ENCODE measurements at places on chromosomes 6 and 20.
A peak's percentile ranks its signal among the peaks of the same experiment; 100 is the strongest.

GRCh38 chr6:33869826-33870423 lies 66.1 kb upstream of the MLN start:
- no peak for ATAC-seq

DNA sequence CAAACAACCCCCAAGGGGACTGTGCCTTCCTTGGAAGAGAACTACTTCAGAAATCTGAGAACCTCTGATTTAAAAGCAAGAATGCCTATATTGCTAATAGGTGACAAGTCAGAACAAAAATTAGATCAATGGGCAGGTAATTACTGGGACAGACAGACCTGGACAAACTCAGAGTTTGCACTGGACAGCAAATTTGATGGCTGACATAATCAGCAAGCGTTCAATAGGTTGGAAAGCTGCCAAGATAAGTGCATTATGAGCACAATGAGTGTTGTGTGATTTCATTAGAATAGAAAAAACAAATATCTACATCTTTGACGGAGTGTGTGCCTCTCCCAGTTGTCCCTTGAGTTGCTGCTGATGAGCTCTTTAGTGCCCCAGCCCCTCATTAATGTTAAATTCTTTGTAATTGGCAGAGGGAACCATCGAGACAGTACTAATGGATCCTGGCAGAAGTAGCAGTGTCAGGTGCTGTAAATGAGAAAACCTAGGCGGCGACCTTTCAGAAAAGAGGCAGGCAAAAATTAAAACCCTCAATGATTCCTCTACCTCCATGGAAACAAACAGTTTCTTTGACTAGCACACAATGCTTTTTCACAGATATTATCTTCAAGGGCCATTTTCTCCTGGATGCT lies 116.5 kb upstream of the COL21A1 start:
- ATAC-seq: no peak

- no peak for ATAC-seq
These were observed 286.6 kb downstream of the TSHZ2 start for GRCh38 chr20:53258741-53259140.

DNA sequence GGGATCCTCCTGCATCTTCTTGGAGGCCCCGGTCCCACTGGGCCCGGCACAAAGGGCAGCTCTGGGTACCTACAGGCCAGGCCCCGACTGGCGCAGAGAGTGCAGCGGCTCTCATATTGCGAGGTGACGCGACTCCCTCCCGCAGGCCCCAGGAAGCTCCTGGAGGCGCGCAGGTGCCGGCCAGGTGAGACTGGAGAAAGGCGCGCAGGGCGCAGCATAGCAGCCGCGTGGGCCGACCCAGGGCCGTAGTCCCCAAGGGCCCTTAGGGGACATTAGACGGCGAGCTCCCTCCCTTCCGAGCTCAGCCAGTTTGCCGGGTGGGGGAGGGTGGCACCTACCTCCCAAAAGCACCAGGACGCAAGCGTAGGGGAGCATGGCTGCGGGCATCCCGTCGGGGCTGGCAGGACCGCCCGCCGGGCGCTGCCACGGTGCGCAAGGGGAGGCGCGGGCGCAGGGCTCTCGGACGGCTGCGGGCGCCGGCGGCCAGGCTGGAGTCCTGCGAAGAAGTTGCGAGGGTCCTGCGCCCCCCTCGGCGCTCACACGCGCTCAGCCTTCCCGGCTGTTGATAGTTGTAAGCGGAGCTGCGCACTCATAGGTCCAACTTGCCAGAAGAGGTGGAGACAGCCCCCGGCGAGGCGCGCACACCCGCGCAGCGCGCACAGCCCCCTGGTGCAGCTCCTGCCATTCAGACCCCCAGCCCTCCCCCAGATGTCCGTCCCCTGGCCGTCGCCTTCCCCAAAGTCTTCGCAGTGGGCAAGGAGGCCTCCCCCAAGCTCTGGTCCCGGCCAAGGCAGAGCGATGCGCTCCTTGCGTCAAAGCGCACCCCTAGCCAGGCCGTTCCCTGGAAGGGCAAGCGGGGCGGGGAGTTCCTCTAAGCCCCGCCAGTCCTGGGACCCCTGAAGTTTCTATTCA lies 622 bp downstream of the APCDD1L start:
- ATAC-seq: peak; percentile 36

DNA sequence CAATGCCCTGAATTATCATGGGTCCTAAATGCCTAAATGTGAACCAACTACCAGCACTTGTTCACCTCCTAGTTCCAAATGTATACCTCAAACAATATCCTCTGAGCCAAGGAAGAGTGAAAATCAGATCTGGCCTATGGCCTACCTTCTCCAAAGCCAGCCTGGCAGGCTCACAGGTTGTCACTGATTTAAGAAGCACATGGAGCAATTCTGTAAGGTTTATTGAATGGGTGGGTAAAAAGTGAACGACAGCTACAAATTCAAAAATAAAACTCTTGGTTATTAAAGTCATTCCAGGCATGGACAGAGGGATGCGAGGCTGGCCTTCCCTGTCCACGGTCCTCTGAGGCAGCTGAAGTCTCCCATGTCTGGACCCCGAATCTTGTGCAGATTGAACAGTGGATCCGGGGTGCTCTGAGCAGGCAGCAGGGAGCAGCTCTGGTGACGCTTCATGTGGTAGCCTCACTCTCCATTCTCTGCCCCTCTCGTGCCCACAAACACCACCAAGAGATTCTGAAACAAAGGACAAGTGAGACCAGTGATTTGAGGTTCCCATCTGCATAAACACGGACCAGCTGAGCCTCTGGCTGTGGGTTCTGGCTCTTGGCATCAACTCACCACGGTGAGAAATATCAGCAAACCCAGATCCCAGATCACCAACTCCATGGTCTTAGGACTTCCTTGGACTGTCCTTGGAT lies 14.6 kb downstream of the SNHG17 start:
- no peak for ATAC-seq

DNA sequence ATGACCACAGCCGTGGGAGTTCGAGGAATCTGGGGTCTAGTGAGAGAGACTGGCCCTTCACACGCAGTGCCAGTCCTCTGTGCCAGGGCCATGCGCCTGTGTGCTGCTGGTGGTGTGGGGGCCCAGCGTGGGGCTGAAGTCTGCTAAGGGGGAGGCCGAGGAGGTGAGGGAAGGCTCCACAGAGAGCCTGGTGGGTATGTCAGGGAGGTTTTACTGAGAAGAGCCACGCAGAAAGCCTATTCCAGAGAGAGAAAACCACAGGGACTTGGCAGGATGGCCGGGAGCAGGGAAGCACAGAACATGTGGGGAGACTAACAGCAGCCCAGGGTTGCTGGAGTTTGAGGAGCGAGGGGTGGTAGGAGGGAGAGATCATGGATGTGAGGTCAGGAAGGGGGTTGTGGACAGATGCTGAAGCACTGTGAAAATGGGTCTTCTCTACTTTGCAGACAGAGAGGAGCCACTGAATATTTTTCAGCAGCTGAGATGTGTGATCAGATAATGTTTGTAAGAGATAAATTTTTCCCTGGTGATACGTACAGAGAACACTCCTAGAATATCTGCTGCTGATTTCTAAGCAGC lies 35.3 kb downstream of the DUSP22 start:
- ATAC-seq: peak; percentile 9

GRCh38 chr6:64014595-64014994 lies 379.0 kb downstream of the PHF3 start:
- ATAC-seq: no peak

DNA sequence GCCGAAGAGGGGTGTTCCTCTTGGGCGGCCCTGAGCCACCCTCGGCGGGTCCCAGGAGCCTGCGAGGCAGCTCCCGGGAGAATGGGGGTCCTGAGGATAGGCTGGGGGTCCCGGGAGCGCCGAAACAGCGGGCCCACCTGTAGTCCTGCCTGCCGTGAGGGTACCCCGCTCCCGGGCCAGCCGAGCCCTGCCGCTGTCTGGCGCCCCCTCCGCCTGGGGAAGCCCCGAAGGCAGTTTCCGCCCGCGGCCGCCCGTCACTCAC lies 280 bp downstream of the SPATA2 start:
- peak; percentile 17 for ATAC-seq

- ATAC-seq: peak; percentile 44
These were observed 586 bp upstream of the NQO2 start for GRCh38 chr6:2998998-2999617.
